ENCODE measurements at places on chromosomes 12 and 14. TPM values are rescaled to one million over a fixed set of nuclear protein-coding genes. Genes with fewer than 3 reads are reported as not detected.

Gene PMCH
- not detected for total RNA-seq

Gene KRT82
- total RNA-seq, result not detected

Gene UNG
- 93.5 TPM for total RNA-seq

Gene KLHL33
- total RNA-seq, result not detected

Gene ERH
- 347 TPM for total RNA-seq

Gene SVOP
- total RNA-seq, result not detected

Gene TMEM179
- 0.38 TPM for total RNA-seq

Gene ETNK1
- total RNA-seq, result 35.9 TPM

Gene CALCOCO1
- 19.2 TPM for total RNA-seq

Measured in A549 treated with Hydrocortisone at 1 μM for 4 hours (cell line).